ENCODE measurements at places on chromosomes 3 and 15.

DNA sequence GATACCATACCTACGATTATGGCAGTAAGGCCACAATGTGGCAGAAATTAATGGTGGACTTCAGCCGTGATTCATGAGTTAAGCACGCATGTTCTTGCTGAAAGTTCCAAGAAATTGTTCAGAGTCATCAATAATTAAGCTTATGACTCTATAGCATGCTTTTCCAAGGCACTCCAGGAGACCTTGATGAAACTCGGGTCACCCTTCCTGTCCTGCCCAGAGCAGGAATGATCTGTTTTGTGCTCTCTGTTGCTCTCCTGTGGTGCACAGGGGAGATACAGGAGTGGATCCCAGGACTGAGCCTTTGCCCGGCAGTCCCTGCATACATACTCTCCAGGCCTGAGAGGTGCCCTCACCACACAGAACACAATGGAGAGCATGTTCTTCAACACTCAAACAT is 141.6 kb upstream of the SLC2A2 start:
- DNase-seq: no peak

DNA sequence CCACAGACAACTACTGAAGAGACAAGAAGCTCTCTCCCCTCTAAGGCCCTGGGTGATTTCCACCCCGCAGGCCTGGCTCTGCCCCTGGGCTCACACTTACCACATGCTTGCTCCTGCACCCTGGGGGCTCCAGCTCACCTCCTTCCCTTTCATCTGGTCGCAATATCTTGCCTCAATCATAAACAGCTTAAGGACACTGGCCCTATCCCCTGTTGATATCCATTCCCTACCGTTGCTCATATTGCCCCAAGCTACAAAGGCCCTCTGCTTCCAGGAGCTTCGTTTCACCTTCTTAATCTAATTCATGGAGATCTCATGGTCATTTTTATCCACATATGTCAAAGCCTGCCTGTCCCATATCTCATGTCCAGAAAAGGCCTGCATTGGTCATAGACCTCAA is 46.0 kb upstream of the TSEN2 start:
- no peak for DNase-seq

DNA sequence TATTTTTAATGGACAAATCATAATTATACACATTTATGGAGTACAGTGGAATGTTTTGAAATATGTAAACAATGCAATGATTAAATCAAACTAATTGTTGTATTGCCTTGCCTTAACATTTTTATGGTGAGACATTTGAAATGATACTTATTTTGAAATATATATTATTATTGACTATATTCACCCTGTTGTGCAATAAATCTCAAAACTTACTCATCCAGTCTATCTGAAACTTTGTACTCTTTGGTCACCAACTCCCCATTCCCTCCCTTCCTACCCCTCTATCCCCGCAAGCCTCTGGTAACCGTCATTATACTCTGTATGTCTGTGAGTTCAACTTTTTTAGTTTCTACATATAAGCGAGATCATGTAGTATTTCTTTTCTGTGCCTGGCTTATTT is 74.7 kb upstream of the GOLGA6B start:
- no peak for DNase-seq

DNA sequence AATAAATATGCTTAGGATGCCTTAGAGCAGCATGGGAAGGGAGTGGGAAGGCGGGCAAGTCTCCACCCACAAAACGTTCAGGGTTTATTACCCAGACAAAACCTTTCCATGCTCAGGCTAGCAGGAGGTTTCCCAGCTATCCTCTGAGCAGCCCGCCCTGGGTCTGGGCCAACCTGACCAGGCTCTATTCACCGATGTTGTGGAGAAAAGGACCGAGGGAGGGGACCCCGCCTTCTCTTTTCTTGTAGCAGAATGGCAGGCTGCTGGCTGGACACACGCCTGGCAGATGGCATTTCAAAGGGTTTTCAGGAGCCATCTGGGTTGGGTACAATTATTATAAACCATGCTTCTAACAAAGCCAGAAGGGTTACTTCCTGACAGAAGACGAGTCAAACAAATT is 540.9 kb downstream of the MAGI1 start:
- no peak for DNase-seq

DNA sequence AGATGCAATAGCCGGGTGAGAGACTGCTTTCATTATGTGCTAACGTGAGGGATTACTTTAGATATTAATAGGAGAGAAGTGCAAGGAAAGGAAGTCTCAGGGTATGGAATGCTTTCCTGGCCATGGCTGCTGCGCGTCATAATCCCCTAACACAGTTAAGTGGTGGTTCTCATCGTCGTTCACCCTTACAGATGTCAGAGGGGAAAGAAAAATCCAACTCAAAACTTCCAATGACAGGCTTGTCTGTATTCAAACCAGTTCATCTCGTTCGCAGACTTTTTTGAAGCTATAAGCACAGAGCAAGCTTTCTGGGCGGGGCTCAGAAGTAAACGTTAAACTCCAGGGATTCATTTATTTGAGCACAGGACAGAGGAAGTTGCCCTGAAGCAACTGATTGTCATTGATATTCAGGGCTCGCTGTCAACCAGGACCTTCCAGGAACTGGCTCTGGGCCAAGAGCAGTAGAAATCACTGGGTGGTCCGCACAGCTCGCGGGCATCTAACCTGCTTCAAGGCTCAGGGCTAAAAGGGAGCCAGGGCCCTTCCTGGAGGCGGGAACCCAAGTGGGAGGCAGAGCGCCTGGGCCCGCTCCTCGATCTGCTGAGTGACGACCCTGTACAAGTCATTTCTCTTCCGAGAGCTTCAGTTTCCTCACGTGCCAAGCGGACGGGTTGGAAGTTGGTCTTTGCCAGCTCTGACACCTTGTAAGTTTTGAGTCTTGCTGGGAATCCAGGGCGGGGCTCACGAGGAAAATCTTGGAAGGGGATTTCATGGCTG is 1.1 kb upstream of the LPP start:
- DNase-seq: no peak

Data from muscle of back (tissue), 13 donors.